ENCODE measurements at places on chromosomes 6 and 20.

- DNase-seq: no peak
These were observed 95.2 kb downstream of the ANKRD60 start for GRCh38 chr20:58133020-58133808.

- DNase-seq: no peak
These were observed 22.3 kb upstream of the BCAS4 start for GRCh38 chr20:50772420-50773185.

GRCh38 chr6:136683209-136683941, 108.9 kb downstream of the MAP3K5 start:
- no peak for DNase-seq

DNA sequence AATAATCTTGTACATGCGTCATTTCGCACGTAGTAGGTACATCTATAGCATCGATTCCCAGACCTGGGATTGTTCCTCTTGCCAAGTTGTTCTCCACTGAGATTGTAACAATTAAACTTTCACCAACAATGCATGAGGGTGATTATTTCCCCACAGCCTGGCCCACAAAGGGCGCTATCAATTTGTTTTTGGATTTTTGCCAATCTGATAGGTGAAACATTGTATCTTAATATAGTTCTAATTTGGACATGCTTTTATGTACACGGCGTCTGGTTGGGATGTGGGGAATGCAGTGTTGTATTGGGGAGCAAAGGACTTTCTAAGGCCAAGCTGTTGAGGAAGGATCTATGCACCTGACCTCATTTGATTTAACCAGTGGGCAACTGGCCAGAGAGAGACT, 59.5 kb downstream of the VEGFA start:
- no peak for DNase-seq

DNA sequence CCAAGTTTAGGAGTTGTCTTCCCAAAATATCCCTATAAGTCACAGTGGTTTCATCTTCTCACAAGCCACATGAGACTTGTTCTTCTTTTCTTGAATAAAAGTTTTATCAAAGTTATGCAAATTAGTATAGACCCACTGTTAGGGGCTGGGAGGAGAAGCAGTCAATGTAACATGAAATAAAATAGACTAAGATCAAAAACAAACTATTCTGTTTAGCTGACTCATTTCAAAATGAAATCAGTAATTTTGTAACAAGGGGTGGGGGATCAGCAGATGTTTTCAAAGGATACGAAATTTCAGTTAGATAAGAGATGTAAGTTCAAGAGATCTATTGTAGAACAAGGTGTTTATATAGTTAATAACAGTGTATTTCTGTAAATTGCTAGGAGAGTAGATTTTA, 339.6 kb upstream of the PRDM1 start:
- peak; percentile 26 for DNase-seq

DNA sequence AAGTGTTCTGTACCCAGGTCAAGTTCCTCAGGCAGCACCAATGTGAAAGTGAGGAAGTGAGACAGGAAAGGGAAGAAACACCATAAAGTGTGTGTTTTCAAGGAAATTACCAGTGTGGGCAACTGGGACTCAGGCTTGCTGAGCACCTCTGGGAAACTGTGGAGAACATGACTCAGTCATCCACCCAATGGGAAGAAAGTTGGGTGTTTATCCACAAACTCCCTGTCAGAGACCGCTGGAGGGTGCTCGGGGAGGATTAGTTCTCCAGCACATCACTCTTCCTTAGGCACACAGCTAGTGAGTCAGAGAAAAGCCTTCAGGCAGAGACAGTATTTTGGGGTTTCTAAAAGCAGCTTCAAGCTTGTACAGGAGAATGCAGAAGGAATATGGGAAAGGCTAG, 93.6 kb downstream of the PCSK2 start:
- no peak for DNase-seq
